NCI-H1092 (cell line): ENCODE measurements at places on chromosomes 4 and X.
A peak's percentile ranks its signal among the peaks of the same experiment; 100 is the strongest.

DNA sequence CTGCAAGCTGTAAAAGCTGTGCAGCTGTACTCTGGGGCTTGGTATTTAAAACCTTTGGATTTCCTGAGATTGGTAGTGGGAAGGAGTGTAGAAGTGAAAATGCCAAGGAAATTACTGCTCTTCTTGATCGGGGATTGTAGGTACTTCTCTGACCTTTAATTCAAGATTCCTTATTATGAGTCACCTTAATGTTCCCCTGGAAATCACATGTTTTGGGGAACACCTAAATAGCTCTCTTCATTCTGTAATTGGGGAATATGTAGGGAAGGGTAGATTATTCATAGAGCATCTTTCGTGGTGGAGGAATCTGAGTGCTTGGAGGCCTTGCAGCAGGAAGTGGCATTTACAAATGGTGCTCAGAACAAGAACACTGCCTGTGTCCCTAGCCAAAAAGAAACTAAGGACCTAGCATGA, 137.8 kb downstream of the UCHL1 start:
- no peak for DNase-seq

- peak; percentile 24 for DNase-seq
Observed at GRCh38 chr4:27010334-27010940, 149.8 kb downstream of the STIM2 start.

DNA sequence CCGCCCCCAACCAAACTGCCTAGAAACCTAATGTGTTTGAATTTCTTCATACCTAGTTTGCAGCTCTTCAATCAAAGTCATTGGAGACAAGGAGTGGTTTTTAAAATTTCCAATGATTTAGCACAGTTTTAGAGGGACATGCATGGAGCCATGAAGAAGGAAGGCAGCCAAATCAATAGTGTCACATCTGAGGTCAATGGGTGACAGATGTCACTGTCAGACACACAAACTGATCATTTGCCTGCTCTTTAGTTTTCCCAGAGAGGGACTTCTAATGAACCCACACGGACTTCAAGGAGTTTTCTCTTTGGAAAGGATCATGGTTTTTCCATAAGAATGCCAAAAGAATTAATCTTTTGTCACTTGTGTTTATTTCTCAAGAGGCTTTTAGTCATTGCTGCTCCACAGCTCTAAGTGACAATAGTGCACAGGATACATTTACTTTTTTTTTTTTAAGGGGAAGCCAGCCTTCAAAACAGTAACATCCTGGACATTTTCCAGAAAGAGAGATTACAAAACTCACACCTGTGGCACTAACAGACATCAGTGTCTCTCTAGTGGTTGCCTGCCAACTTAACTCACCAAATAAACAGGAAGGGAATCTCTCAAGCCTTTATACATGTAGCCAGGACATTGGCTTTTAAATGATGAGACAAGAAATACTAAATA, 251.1 kb upstream of the DIAPH2 start:
- no peak for DNase-seq

DNA sequence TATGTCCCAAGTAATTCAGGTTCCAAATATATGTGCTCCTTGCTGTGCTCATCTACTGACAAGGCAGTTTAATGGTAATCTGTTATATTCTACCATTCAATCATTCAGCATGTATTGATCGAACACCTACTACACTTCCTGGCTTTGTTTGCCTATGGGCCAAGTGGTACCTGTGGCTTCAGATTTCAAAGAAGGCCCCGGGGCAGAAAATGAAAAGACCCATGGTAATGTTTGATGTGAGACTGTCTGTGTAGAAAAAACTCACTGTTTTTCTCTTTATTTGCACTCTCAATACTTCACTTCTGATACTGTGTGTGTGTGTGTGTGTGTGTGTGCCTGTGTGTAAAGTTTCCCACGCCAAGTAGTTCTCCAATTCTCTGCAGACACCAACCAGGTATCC, 61.0 kb upstream of the FRAS1 start:
- DNase-seq, result no peak

GRCh38 chr4:17276776-17277175, 235.1 kb downstream of the QDPR start:
- DNase-seq, result no peak

DNA sequence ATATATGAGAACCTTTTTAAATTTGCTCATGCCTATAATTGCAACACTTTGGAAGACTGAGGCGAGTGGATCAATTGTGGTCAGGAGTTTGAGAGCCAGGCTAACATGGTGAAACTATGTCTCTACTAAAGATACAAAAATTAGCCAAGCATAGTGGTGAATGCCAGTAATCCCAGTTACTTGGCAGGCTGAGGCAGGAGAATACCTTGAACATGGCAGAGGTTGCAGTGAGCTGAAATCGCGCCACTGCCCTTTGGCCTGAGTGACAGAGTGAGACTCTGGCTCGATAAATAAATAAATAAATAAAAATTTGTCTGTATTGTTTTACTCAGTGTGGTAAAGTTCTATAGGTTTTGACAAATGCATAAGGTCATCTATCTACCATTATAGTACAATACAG, 218.2 kb downstream of the ZC4H2 start:
- no peak for DNase-seq

DNA sequence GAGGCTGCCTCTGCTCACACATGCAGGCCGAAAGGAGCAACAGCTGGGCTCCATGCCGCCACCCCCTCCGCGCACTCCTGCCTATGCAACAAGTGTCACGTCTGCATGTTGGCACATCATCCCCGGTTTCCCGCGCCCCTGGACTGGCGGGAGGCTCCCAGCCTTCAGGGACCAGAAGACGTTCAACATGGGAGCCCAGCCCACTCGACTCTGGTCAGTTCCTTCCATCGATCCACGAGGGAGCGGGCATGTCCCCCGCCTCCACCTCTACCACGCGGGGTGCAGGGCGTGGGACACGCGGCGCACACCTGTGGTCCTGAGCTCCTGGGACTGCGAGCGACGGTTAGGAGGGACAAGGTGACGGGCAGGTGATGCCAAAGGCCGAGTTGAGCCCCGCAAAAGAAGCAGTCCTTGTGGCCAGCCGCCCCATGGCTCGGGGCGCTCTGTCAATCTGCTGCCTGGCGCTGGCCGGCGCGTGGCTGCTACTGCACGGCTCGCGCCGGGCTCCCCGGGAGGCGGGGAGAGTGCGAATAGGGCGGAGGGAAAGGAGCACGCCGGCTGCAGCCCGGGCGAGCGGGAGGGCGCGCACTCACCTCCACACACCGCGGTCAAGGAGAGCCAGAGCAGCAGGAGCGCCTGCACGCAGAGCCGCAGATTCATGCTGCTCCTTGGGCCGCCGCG, 645 bp downstream of the APLN start:
- no peak for DNase-seq

GRCh38 chr4:28636971-28637370, 1776.3 kb downstream of the STIM2 start:
- DNase-seq, result no peak

DNA sequence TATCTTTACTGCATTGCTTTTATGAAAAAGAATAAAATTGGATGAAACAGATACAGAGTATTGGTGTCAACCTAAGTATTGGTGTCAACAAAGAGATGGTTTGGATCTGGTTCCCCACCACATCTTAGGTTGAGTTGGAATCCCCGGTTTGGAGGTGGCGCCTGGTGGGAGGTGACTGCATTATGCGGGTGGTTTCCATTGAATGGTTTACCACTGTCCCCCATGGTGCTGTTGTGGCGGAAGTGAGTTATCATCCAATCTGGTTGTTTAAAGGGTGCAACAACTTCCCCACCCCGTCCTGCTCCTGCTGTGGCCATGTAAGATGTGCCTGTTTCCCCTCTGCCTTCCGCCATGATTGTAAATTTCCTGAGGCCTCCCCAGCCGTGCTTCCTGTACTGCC, 52.8 kb upstream of the CD99 start:
- no peak for DNase-seq

- no peak for DNase-seq
Observed at GRCh38 chr4:79107014-79107413, 167.8 kb upstream of the PAQR3 start.

DNA sequence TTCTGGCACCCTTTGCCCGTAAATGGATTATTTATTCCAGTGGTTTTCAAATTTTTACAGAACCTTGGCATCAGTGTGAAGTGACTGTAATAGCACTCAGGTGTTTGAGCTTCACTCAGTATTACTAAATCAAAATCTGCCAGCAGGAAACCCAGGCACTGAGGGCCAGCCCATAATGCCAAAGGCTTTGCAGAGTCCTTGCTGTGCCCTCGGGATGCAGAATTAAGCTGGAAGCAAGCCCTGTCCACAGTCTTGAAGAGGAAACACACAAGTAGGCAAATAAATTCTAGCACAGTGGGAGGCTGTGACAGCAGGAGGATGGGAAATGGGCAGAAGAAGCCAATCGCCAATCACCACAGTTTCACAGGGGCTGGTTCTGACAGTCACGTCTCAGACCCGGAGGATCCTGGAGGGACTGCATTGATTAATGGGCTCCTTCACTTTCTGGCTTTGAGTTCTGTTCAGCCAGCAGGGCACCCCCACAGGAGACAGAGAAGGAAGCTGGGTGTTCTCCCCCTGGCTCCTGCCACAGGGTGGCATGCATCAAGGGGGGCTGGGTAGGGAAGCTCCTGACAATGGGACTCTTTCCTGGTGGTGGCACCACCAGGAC, 138.8 kb downstream of the MTNR1A start:
- DNase-seq, result no peak

GRCh38 chr4:6453688-6453990, 18.8 kb downstream of the PPP2R2C start:
- no peak for DNase-seq

- no peak for DNase-seq
Observed at GRCh38 chrX:85988353-85988752, 59.0 kb downstream of the CHM start.
